ENCODE measurements at places on chromosomes 5 and 9. TPM values are rescaled to one million over a fixed set of nuclear protein-coding genes. Genes with fewer than 3 reads are reported as not detected.

The GAS1 gene
- 16.6 TPM for polyA plus RNA-seq

The TMEM215 gene
- 0.07 TPM for polyA plus RNA-seq

The DUSP1 gene
- polyA plus RNA-seq: 78.7 TPM

The ADAMTS16 gene
- polyA plus RNA-seq: not detected

The TSSK1B gene
- polyA plus RNA-seq: 0.07 TPM

The AIF1L gene
- polyA plus RNA-seq: 15.7 TPM

The NIPSNAP3A gene
- polyA plus RNA-seq: 25.5 TPM

The FGF1 gene
- polyA plus RNA-seq: 25.0 TPM

The LRRC19 gene
- polyA plus RNA-seq: not detected

The SPATA31D3 gene
- not detected for polyA plus RNA-seq

The NAIP gene
- polyA plus RNA-seq: 2.2 TPM

The OLFML2A gene
- polyA plus RNA-seq: 15.1 TPM

The OCLN gene
- polyA plus RNA-seq: 1.2 TPM

The HAVCR2 gene
- 1.8 TPM for polyA plus RNA-seq

The TAF11L11 gene
- polyA plus RNA-seq: not detected

The SPINK13 gene
- 0.72 TPM for polyA plus RNA-seq

The ITK gene
- 0.34 TPM for polyA plus RNA-seq

The SYNPO gene
- polyA plus RNA-seq: 625 TPM
